Activated CD4-positive, alpha-beta memory T cell treated with anti-CD3 and anti-CD28 coated beads, Interleukin-2, amount 10 ng/mL, durations not matched to agents 7 days and 5 days (primary cell): ENCODE measurements at places on chromosomes 6 and 20. TPM values are rescaled to one million over a fixed set of nuclear protein-coding genes. Genes with fewer than 3 reads are reported as not detected.
A peak's percentile ranks its signal among the peaks of the same experiment; 100 is the strongest.

DNA sequence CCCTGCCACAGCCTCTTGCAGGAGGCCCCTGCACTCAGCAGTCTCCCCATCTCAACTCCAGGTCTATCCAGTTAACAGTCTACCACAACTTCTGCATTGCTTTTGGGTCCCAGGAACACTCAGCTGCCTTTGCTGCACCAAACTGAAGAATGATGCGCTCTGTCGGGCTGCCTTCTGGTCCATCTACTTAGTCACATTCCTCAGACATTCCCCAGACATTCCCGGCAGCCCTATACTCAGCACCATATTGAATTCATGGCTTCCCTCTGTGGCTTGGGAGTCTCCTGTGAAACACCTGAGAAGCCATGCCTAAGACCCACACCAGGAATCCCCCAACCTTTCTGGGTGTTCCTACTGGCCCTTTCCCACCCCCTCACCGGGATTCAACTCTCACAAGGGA, 99.6 kb upstream of the COL21A1 start:
- DNase-seq: no peak

- no peak for DNase-seq
Measured at GRCh38 chr6:125913864-125914351, 42.7 kb upstream of the HINT3 start.

- DNase-seq: no peak
Measured at GRCh38 chr20:55893031-55893430, 112.3 kb downstream of the CBLN4 start.

DNA sequence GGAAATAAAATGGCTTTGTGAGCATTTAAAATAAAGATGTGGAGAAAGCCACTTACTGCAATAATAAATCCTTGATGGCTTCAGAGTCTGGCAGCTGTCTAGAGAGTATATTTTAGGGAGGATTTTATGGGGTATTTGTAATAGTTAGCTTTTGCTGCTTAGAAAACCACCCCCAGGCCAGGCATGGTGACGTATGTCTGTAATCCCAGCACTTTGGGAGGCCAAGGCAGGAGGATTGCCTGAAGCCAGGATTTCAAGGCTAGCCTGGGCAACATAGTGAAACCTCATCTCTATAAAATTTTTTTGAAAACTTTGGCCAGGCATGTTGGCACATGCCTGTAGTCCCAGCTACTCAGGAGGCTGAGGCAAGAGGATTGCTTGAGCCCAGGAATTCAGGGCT, 63.8 kb downstream of the ISM1 start:
- DNase-seq: no peak

DNA sequence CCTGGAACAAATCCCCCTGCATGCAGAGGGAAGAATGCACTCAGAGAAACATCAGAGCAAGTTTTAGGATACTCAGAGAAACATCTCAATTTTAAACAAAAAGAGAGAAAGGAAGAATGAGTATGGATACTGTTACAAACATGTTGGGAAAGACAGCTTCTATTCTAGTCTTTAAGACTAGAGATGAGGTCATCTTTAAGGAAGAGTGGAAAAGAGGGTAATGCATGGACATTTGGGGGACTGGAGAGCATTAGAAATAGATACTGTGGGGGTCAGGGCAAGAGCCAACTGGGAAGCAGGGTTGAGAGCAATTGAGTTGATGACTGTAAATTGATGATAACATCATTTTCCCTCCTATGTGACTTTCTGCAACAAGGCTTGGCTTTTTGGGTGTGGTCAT, 431.2 kb downstream of the CDH26 start:
- DNase-seq: no peak

GRCh38 chr6:168047841-168048723, 30.9 kb downstream of the FRMD1 start:
- no peak for DNase-seq

DNA sequence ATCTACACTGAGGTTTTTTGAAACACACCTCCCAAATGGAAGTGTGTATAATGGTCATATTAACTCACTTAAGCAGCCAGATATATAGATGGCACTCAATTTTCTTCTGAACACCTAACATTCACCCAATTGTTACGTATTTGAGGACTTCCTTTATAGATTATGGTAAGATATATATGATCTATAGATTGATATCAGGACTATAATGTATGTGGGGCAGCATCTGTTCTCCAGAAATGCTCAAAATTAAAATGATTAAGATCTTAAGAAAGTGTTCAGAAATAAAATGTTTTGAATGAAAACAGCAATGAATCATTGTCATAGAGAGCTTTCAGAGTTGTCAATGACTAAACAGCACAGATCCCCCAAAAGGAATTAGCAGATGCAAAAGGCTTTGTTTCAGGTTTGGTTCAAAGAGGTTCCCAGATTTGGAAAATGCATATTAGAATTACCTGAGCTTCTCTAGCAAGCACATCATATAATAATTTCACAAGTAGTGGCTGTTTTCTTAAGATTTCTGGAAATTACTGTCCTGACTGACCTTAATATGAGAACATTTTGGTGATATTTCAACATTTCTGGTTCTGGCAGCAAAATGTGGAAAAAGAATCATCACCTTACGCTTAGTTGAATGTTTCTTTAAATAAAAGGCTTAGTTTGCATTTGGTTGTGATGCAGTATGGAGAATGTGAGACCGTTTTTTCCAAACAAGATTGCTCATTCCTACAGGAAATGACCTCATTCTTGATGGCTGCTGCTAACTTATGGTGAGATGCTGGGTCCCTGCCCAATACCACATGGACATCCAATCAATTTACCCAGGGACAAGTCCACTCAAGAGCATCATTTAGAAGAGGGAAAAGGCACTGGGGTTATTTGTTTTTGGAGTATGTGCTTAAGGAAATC, 31.5 kb downstream of the TRAF3IP2 start:
- no peak for DNase-seq

DNA sequence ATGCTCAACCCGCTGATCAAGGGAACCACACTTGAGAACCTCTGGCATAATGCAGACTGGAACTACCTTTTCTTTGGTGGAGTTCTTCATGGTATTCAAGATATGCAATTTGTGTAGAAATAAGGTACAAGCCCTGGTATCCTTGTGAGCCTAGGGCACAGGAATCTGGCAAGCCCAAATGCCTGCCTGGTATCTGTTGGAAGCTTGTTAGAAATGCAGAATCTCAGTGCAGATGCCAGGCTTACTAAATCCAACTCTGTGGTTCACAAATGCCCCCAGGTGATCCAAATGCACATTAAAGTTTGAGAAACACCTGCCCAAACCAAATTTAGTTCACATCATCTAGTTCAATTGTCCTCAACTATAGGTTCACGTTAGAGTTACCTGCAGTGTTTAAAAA, 159.8 kb upstream of the LAMP5 start:
- DNase-seq: no peak

DNA sequence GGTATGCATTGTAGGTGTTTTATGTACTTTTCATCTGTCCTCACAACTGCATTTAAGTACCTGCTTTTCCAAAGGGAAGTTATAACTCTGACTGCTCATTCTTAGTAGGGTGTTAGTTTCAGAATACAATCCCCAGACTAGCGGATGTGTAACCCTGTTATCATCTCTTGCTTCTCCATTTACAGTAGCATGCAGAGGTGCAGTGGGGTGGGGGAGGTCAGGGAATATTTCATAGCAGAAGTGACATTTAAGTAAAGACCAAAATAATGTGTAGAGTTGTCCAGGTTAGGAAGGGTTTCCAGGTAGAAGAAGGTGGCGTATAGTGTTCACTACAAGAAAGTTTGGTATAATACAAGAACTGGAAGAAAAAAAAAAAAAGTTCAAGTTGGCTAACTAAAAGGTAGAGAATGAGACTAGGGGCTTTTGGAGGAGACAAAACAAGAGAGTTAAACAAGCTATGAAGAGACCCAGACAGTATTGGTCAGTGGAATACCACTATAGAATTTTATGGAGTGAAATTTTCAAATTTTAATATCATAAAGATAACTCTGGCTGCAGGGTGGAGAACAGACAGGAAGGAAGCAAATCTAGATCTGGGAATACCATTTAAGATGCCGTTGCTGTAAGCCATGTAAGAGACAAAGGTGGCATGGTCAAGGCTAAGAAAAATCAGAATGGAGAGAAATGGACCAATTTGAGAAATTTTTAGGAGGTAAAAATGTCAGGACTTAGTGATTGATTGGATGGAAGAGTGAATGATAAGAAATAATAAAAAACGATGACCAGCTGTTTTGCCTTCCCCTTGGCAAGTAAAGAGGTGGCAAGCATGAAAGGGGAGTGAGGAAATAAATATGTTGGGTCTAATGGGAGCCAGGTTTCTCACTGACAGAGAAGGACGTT, 2.2 kb upstream of the AHI1 start:
- DNase-seq: no peak

DNA sequence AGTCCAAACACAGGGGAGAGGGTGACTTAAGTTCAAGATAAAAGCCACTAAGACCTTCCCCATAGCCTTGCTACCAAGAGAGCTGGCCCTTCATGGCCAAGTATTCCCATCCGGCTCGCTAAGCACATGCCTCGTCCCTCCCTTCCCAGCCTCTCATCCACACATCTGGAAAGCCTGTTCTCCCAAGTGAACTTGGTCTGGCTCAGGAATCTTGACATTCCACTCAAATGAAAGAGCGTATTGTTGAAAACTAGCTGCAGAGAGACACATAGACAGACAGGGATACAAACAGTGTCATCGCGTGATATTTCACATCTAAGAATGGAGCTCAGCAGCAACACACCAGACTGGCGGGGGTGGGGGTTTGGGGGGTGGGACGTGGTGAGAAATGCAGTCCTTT, 182.8 kb upstream of the FOXQ1 start:
- DNase-seq: no peak

DNA sequence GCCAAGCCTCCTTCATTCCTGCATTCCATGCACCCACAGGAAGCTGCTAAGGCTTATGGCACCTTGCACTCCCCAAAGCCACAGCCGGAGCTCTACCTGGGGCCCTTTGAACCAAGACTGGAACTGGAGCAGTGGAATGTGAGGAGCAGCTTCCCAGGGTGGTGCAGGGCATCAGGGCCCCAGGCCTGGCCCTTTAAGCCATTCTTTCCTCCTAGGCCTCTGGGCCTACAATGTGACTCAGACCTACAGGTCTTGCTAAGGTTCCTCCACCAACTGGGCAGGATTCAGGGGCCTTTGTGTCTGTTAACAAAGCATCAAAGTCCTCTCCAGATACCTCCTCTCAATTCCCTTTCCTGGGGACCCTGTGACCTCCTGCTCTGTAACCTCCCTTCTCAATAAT, 36.2 kb downstream of the SF3B5 start:
- DNase-seq: no peak

DNA sequence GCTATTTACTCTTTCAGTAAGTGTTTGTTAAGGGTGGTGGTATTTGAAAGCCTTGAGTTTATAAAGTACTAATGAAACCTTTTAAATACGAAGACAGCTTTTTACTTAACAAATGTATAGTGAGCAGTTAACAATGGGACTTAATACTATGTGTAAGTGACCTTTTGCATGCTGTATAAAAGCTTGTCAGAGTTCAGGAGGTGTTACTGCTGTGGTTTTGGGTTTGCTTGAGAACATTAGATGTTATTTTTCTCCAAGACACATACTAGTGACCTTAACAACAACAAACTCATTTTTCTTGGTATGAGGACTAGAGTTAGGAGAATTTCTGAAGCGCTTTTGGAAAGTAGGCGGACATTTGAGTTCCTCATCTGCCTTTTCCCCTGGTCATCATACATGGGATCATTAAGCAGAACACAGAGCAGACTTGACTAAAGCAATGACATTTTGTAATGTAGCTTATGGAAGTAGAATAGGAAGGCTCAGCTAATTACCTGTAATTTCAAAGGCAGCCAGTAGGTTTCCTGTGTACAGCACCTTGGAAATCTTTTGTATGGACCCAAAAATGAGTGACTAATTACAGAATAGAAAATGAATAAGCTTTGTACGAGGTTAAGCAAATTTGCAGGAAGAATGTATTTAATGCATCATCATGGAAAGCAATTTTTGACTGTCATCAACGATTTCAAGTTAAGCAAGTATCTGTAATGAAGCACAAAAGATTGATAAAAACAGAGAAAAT, 14.1 kb downstream of the CDYL start:
- DNase-seq: no peak

DNA sequence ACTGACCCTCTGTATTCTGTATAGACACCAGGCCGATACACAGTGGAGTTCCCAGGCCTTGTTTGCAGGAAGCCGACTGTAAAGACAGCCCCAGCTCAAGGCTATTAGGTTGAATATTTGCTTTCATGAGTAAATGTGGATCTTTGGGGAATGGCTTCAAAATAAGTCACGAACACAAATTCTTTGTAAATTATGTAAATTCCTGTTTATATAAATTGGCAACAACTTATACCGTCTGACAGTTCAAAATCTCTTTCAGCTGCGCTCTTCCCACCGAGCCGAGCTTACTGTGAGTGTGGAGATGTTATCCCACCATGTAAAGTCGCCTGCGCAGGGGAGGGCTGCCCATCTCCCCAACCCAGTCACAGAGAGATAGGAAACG, 24.7 kb downstream of the EDN3 start:
- DNase-seq: no peak

- peak; percentile 78 for DNase-seq
Measured at GRCh38 chr6:158789115-158789917, 29.9 kb downstream of the EZR start.

- no peak for DNase-seq
Measured at GRCh38 chr6:152050451-152051195, 243.1 kb downstream of the ESR1 start.

GRCh38 chr20:46169245-46170171, 51.4 kb downstream of the CD40 start:
- DNase-seq: no peak

GRCh38 chr20:1841554-1842140, 53.6 kb upstream of the SIRPA start:
- DNase-seq: no peak

ARG1 gene
- not detected for total RNA-seq

C2 gene
- 1.0 TPM for total RNA-seq

CMTR1 gene
- 99.7 TPM for total RNA-seq

ZBP1 gene
- 57.7 TPM for total RNA-seq

BANF2 gene
- not detected for total RNA-seq

SPEF1 gene
- total RNA-seq: not detected

PLTP gene
- total RNA-seq: 3.1 TPM

DTD1 gene
- 28.6 TPM for total RNA-seq

FGD2 gene
- 4.7 TPM for total RNA-seq

NRSN2 gene
- total RNA-seq: 2.7 TPM

NT5E gene
- 3.4 TPM for total RNA-seq

FNDC1 gene
- not detected for total RNA-seq

OSER1 gene
- total RNA-seq: 31.4 TPM

FAM209B gene
- 0.91 TPM for total RNA-seq

ESR1 gene
- total RNA-seq: 1.2 TPM

EEF1E1 gene
- 30.0 TPM for total RNA-seq

MAP1LC3A gene
- 10.5 TPM for total RNA-seq
